ENCODE measurements at places on chromosomes 6 and 20.
A peak's percentile ranks its signal among the peaks of the same experiment; 100 is the strongest.

DNA sequence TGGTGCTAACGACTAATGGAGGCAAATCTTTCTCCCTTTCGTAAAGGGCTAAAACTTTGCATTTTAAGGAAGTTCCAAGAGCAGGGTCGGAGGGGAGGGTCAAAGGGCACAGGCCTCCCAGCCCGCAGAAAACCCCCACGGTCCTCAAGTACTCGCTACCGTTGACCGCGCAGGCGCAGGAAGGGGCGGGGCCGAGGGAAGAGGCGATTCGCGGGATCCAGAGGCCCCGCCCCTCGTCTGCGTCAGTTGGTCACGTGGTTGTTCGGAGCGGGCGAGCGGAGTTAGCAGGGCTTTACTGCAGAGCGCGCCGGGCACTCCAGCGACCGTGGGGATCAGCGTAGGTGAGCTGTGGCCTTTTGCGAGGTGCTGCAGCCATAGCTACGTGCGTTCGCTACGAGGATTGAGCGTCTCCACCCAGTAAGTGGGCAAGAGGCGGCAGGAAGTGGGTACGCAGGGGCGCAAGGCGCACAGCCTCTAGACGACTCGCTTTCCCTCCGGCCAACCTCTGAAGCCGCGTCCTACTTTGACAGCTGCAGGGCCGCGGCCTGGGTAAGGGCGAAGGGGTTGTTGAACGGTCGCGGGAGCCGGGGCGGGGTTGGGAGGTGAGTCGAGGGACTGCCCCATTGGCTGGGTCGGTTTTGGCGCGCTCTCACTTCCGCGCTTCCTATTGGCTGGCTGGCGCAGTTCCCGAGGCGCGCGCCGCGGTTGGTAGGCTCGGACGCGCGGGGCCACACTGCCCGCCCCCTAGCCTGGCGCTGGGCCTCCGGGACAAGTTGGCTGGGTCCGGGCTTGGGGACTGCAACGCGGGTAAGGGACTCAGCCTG is at the start of gene GMNN:
TSS of gene GMNN (plus strand) at position 242 of the 824 bp plus-strand sequence. CDS start 2,310 bp downstream, outside the sequence.
- peak; percentile 80 for DNase-seq

DNA sequence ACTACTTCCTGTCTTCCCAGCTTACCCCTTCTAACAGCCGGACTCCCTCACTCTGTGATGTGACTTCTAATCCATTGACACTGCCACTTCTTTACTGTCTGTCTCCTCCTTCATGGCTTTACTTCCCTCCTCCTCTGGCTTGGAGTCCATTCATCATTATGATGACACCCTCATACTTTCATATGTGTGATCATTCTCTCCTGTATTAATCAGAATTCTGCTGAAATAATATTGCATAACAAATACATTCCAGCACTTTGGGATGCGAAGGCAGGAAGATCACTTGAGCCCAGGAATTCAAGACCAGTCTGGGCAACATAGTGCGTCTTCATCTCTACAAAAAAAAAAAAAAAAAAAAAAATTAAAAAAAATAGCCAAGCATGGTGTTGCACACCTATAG is 147.9 kb upstream of the BTBD3 start:
- DNase-seq: no peak

DNA sequence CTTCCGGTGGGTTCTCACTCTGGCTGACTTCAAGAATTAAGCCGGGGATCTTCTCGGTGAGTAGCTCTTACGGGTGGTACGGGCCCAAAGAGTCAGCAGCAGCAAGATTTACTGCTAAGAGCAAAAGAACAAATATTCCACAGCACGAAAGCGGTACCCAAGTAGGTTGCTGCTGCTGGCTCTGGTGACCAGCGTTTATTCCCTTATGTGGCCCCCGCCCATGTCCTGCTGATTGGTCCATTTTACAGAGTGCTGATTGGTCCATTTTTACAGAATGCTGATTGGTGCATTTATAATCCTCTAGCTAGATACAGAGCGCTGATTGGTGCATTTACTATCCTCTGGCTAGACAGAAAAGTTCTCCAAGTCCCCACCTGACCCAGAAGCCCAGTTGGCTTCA is 44.3 kb downstream of the FAM50B start:
- DNase-seq: no peak

DNA sequence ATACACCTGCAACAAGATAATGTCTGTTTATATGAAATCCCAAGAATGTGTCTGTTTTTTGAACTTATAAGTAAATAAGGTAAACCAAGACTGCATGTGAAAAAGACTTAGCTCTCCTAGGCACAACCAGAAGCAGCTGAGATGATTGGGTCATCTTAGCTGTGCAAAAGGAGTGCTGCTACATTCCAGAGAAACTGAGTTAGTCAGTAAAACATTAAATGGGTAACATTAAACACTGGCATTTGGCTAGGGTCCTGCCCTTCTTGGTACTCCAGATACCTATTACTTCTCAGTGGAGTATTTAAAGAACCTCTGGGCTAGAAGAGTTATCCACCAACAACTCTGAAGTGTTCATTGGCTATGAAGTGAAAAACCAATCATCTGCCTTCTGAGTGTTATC is 47.8 kb downstream of the ILRUN start:
- DNase-seq: no peak

- DNase-seq: peak; percentile 38
Observed at GRCh38 chr6:128725271-128726233, 157.4 kb upstream of the LAMA2 start.

DNA sequence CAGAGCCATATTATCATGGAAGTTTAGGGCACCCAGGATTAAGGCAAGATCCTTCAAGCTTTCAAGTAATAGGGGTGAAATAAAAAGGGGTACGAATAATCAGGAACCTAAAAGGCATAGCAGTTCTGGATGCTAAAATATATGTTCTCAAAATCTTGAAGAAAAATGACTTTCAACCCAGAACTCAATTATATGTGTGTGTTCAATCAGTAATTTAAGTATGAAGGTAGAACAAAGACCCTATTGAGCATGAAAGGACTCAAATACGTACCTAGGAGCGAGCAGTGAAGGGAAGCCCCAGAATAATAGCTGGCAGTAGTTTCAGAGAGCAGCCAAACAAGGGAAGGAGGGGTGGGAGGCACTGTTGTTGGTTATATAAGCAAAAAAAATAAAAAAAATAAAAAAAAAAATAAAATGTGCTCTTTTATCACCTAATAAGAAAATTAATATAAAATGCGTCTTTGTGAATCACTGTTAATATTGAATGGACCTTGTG is 45.4 kb downstream of the MYO6 start:
- no peak for DNase-seq

DNA sequence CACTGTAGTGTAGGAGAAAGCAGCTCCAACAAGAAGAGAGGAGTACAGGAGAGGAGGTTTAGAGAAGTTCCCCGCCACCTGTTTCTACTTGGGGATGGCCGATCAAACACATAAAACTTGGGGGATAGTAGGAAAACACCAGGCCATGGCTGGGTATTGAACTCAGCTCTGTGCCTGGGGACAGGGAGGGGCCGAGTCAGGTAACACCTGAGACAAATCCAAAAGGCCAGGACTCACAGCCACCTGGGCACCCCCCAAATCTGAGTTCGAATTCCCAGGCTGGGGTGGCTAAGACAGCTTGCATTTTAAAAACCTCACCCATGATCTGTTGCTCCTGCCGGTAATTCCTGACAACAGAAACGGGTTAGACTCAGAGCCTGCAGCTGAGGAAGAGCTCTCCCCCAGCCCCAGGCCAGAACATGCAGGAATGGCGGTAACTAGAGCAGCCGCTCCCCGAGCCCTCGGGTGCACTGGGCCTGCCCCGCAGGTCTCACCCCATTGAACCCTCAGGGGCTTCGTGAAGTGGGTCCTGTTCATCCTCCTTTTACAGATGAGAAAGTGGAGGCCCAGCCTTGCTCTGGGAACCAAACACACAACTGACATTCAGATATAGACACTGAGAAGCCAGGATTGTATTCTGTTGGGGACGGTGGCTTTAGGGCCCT is 61.0 kb downstream of the TCP11 start:
- DNase-seq: no peak

DNA sequence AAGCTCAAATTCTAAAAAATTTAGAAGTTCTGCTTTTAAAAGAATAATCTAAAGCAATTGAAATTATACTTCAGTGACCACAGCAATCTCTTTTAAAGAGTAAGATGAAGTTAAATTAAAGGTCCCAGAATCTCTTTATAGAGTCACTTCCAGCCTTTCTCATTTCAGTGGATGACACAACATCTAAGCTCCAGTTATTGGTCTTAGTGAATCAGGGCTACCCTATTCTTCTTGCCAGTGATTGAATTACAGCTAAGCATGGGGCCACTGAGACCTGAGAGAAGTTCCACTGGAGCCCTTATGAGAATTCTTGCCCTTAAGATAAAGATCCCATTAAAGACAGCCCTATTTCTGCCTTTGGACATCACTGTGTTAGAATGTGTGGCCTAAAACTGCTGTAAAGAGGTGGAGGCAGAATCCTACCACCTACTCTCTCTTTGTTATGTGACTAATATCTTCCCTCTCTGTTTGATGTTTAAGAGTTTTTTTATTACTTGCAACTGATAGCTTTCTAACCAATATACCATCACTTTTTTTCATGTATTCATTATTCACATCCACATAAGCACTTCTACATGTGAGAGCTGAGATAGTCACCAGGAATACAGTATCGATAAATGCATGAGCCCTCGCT is 128.6 kb downstream of the UNC5CL start:
- no peak for DNase-seq

DNA sequence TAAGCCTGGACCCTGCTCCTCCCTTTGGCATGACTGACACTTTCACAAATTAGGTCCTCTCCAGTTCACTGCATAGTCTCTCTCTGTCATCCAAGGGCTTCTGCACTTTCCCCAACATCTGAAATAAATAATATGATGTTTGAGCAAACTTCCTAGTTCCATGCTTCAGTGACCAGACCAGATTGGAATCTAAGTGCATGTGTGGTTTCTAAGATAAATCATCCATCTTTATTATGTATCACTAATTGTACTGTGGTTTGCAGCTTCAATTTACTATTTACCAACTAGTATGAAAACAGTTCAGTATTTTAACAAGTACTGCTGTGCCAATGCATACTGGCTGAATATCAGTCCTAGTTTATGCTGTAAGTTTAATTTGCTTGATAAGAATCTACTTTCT is 18.7 kb downstream of the SESN1 start:
- DNase-seq: no peak

DNA sequence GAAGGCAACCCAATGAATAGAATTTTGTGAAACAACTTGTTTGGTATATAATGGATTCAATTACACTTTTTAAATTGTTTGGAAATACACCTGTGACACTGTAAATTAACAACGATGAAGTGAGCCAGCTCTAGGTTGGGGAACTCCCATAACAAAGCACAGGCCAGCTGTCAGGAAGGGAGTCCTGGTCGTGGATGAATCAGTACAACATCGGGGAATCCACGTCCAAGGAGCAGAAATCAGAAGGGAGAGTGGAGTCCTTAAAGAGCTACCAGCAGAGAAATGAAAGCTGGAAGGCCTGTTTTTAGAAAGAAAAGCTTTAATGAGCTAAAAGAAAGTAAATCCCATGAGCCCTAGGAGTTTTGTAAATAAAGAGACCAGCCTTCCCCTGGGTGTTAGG is 223.1 kb upstream of the SLC35B3 start:
- DNase-seq: no peak

DNA sequence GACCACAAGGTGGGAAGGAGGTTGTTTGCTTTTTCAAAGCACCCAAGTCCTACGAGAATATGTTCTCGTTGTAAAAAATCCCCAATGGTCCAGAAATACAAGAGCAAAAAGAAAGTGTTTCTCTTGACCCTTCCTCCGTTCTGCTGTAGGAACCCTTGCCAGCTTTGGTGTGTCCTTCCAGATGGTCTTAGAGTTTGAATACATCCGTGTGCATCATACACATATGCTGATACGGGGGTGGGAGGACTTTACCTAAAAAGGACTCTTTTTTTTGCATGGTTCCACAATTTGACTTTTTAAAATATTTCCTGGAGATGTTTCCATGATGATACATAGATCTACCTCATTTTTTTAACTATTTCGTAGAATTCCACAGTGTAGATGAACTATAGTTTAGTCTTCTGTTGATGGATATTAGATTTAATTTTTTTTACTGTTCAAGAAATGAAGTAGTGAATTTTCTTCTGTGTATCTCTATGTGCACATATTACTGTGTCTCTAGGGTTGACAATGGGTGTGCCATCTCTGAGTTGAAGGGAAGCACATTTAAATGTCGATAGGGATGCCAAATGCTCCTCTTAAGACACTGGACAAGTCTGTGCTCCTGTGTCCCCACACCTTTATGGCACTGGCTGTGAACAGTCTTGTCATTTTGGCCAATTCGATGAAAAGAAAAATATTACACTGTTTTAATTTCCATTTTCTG is 182.1 kb upstream of the SNX9 start:
- DNase-seq: no peak

DNA sequence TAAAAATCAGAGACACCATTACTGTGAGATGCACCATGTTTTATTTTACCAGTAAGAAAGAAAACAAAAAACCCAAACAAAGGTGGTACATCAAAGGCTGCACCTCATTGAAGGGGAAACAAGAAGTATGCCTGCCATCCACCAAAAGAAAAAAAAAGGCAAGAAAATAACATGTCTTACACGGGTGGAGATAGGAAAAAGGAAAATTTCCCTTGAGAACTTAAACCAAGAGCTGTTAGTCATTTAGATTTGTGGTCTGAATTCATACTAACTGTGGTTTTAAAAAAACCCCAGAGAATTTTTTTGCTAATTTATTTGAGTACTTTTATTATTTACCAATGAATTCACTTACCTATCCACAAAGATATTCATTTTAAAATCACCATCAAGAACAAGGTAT is 144.0 kb downstream of the LRRC1 start:
- peak; percentile 70 for DNase-seq

DNA sequence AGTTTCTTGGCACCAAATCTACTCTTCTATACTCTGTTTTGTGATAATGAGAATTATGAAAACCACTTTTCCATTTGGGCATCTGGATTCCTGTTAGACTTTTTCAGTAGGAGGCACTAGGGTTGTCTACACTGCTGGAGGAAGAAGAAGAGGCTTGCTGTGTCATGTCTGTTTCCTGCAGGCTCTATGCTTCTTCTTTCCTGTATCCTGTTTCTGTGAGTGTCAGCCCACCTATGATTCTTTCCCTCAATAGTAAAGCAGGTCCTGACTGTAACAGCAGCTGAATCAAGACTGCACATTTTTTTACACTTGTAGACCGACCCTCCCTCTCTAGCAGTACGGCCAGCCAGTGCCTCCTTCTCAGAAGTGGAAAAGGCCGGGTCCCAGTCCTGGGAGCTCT is 603.9 kb downstream of the HDGFL1 start:
- DNase-seq: no peak

GRCh38 chr6:45426251-45426650 is 48.5 kb upstream of the SUPT3H start:
- DNase-seq: no peak

Measured in astrocyte of the cerebellum (primary cell).